Thoracic aorta endothelial cell (primary cell): ENCODE measurements at places on chromosomes 3 and 15. TPM values are rescaled to one million over a fixed set of nuclear protein-coding genes. Genes with fewer than 3 reads are reported as not detected.

The FAM81A gene
- 0.80 and 1.1 TPM in 2 replicates for total RNA-seq

The PTH1R gene
- total RNA-seq = 0.36 TPM in 1 of 2 replicates, not detected in the other

The TTLL3 gene
- 18.7 and 19.5 TPM in 2 replicates for total RNA-seq

The LDHAL6B gene
- total RNA-seq = not detected in 2 replicates

The MAP6D1 gene
- 1.9 and 2.4 TPM in 2 replicates for total RNA-seq

The BSN gene
- 0.13 and 0.14 TPM in 2 replicates for total RNA-seq

The TADA3 gene
- total RNA-seq = 42.7 and 45.2 TPM in 2 replicates
